ENCODE measurements at places on chromosomes 6 and 20.

DNA sequence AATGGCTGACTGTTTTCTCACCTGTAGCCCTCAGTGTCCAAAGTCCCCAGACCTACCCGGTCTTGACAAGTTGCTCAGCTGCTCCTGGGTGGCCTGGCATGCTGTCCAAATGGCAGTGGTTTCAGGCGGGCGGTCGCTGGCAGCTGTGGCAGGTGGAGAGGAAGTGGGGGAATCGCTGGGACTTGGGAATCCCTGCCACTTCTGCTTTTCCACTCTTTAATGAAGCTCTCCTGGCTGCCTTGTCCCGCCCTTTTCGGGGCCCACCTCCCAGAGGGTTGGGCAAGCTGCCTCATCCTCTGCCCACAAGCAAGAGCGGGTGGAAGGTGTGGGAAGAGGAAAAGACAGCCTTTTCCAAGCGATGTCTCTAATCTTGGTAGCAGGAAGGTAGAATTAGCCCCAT is at the start of gene OCSTAMP:
Gene OCSTAMP, minus strand, starts transcription at position 194 of the 400 bp plus-strand sequence. Its CDS starts 94 bp downstream, at position 100.
- DNase-seq, result no peak

- no peak for DNase-seq
These were observed 45.6 kb upstream of the ARFGEF2 start for GRCh38 chr20:48875914-48876240.

- DNase-seq, result no peak
These were observed 35.8 kb downstream of the METTL24 start for GRCh38 chr6:110322151-110322873.

DNA sequence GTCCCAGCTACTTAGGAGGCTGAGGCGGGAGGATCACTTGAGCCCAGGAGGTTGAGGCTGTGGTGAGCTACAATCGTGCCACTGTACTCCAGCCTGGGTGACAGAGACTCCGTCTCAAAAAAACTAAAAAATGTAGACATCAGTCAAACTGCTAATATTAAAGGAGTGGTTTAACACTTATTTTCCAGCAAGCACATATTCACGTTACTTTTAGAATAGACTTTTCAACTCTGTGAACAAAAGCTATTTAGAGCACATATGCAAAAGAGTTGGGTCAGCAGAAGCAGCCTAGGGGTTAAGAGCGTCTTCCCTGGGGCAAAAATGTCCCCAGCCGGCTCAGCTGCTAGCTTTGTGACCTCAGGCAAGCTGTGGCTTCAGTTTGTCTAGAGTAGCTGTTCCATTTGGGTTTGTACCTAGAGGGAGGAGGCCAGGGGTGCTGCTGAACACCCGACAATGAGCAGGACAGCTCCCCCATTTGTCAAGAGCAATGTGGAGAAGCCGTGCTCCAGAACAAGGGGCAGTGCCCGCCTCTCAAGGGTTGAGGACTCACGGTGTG is 62.5 kb upstream of the PTGIS start:
- no peak for DNase-seq

GRCh38 chr20:44166477-44166876 is 20.5 kb downstream of the JPH2 start:
- DNase-seq, result no peak

DNA sequence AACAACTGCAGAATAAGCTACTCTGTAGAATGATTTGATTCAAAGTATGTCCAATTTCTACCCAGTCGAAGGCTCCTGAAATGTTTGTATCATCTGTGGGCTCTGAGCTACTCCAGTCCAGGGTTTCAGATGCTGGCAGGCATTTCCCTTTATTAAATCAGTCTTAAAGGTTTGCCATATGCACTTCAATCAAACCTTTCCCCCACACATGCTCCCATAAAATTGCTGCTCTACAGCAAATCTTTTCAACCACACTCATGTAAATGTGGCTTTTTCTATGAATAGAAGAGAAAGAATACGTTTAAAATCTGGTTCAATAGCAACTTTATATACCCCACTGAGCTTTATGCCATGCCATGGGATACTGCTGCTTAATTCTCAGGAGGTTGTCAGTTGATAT is 242.4 kb upstream of the MAP3K7 start:
- DNase-seq, result no peak

- no peak for DNase-seq
These were observed 37.0 kb upstream of the IGF2R start for GRCh38 chr6:159931846-159932245.

GRCh38 chr6:81401970-81402690 is 350.4 kb downstream of the TENT5A start:
- DNase-seq, result no peak

- no peak for DNase-seq
These were observed 595 bp upstream of the SRF start for GRCh38 chr6:43170417-43170930.

- DNase-seq, result no peak
These were observed 114.2 kb downstream of the QRSL1 start for GRCh38 chr6:106743612-106744011.

DNA sequence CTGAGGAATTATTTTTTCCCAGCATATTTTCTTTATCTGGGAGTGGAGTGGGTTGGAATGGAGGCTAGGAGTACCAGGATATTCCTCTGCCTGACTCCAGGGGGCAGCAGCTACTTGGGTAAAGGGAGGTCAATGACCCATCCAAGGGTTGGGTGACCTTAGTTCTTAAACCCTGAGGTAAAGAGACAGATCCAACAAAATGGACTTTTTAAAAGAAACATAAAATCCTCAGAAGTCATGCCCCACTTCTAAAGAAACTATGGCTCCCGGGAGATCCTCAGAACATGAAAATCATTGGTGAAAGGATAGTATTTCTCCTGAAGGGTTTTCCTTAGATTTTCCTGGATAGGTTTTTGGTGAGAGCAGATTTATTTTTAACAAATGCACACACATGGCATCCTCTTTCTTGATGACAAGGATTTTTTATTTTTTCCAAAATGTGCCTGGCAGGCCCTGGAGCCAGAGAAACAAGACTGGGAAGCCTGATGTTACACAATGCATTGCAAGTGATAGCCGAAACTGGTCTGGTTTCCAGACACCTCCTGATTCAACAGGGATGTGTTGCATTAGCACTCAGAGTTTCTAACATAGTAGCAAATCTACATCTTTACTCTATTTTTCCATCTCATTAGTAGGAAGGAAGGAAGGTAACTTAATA is 240.9 kb upstream of the BTBD3 start:
- DNase-seq, result no peak

DNA sequence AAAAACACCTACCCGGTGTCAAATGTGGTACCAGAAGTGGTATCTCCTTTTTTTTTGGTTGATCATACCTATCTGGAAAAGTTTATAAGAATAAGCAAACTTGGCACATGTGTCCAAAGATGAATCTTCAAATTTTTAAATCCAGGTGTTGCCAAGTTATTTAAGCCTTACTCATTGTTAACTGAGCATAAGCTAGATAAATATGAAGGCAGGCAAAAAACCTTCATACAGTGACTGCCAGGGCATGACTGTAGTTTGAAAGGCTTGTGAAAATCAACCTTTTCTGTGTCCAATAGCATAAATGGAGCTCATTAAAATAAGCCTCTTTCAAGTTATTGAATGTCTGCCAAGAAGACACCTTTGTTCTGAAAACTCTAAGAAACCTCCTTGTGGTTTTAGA is 699.2 kb downstream of the DOK5 start:
- no peak for DNase-seq

GRCh38 chr6:98717988-98718387 is 116.4 kb upstream of the POU3F2 start:
- DNase-seq, result no peak

DNA sequence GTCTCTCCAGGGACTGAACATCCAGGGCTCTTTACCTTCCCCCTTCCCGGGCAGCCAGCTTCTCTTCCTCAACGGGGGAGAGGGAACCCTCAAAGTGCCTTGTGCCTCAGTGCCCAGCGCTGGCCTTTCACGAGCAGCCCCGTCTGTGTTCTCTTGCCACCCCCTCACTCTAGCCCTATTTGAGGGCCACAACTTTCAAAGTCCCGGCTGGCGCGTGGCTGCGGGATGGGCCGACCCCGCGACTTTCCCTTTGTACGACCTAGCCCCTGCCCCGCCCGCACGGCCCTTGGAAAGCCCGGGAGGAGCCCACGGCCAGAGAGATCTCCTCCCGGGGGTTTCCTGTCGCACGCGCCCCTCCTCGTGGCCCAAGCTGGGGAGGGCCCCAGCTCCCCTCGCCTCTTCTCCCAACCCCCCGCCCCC is 559 bp downstream of the SCRT2 start:
- DNase-seq, result no peak

GRCh38 chr20:39013662-39014109 is 51.5 kb downstream of the DHX35 start:
- no peak for DNase-seq

- no peak for DNase-seq
These were observed at the start of gene CST3 for GRCh38 chr20:23637282-23638221. Gene CST3 (minus strand): TSS chr20:23637955. CDS start chr20:23637862, 93 bp downstream.

- no peak for DNase-seq
These were observed 39.6 kb upstream of the PRELID3B start for GRCh38 chr20:59082077-59082740.

Data from activated T-helper 1 cell treated with Interleukin-2 at 50 U/mL for 16 hours (primary cell).